ENCODE measurements at places on chromosomes 13 and 19.

- DNase-seq, result no peak
These were observed 3.5 kb downstream of the CDC37 start for GRCh38 chr19:10399878-10400277.

- no peak for DNase-seq
These were observed 3.9 kb upstream of the PCDH17 start for GRCh38 chr13:57627663-57628062.

GRCh38 chr19:16821081-16821480 lies 8.1 kb upstream of the SIN3B start:
- DNase-seq, result no peak

DNA sequence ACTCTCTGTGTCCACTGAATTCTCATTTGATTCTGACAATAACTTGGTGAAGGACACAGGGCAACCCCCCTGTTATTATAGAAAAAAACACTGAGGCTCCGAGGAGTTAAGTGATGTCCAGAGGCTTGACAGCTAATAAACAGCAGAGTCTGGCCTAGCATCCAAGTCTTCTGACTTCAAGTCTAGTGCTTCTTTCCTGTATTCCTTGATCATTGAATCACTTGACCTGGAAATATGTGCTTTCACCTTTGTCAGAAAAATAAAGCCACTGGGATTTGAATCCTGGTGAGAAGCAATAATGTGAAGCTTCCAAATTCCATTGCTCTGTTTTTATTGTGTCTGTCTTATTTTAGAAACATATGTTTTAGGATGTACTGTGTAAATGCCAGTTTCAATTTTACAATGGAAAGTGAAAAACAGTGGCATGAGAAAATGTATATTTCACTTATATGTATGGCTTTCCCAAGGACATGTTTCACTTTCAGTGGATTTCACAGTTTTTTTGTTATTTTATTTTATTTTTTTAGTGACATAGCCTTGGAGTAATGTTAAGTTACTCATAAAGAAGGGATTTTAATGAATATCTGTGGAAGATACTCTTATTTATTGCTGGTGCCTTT lies 190.2 kb downstream of the GPC6 start:
- DNase-seq, result no peak

- DNase-seq, result no peak
These were observed 49.4 kb downstream of the FAM124A start for GRCh38 chr13:51271528-51272085.

GRCh38 chr19:58284199-58284598 lies 5.4 kb downstream of the ZNF8 start:
- DNase-seq, result no peak

GRCh38 chr13:21402586-21403307 lies 56.4 kb downstream of the ZDHHC20 start:
- no peak for DNase-seq

- DNase-seq, result no peak
These were observed 958 bp upstream of the OBI1 start for GRCh38 chr13:78659732-78660494.

DNA sequence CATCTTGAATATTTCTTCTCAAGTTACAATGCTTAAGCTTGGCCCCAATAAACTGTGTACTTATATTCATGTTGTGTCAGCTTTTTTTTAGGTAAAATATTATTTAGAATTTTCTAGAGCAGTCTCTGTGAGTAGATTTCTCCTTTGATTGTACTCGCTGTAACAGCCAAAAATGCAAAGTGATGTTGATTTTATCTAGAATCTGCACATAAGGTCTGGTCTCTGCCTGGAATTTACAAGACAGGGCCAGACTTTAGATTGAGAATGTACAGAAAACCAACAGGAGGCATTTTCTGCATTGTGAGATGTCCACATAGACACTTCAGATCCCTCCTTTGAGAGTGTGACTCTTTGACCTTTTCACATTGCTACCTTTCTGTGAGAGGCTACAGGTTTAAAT lies 43.1 kb upstream of the ZNF681 start:
- DNase-seq, result no peak

- DNase-seq, result no peak
These were observed 235.1 kb downstream of the NALCN start for GRCh38 chr13:101181076-101181685.

GRCh38 chr19:23539499-23539898 lies 144.2 kb upstream of the ZNF91 start:
- no peak for DNase-seq

DNA sequence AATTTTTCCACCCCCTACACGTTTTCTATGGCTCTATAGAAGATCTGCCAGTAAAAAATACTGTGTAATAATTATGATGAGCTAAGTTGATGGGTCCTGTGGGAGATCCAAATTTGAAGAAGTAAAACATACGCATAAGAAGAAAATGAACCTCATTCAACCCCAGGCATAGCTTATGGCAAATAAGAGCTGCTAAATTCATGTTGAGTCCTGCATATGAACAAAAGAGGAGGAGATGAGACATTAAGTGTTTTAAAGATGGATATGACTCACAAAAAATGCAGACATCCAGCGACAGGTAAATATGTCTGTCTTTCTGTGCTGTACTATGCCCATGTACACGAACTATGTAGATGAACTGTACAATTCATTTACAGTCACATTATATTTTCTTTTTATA lies 101.9 kb downstream of the LIG4 start:
- no peak for DNase-seq

DNA sequence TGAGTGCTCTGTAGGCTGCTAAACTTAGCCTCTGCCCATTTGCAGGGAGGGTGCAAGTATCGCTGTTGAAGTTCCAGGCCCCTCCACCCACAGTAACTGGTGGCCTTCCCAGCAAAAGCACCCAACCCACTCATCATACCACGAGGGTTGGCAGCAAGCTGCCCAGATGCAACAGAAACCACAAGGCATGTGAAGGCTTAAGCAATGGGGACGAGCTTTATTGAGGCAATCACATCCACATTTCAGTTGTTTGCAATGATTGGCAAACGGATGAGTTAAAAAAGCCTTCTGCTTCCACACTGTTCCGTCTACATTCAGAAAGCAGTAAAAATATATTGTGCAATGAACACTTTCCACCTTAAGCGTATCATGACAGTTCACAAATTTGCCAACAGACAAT lies 10.3 kb downstream of the GJB6 start:
- DNase-seq, result no peak
